ENCODE measurements at places on chromosomes 1 and 21. TPM values are rescaled to one million over a fixed set of nuclear protein-coding genes. Genes with fewer than 3 reads are reported as not detected.

CLIC4 gene
- 9.1 TPM for total RNA-seq

DNA sequence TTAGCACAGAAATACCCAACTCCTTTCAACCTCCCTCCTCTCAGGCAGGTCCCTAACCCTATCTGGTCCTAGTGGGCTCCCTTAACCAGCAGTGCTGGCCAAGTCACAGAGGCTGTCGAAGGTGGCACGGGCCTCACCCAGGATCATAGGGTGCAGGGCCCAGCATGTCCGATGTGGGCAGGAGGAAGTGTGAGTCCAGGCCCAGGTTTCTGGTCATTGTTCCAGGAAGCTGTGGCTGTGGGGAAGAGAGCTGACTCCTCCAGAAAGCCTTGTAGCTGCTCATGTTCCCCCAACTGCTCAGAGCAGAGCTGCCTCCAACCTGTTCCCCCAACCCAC is 2.4 kb downstream of the CCDC17 start:
- no peak overlapping the region for H3K4me3 ChIP-seq
- no peak for DNase-seq
- no peaks in the 10 kb centered on the region for H3K27me3 ChIP-seq
- peaks cover 16% of the 10 kb centered on the region for H3K36me3 ChIP-seq

ADORA1 gene
- not detected for total RNA-seq

TSACC gene
- not detected for total RNA-seq

CLCN6 gene
- 25.5 TPM for total RNA-seq

SFPQ gene
- 338 TPM for total RNA-seq

GRCh38 chr1:89085781-89086180 is 20.8 kb upstream of the GBP1 start:
- no peak overlapping the region for H3K4me3 ChIP-seq
- no peaks in the 10 kb centered on the region for H3K36me3 ChIP-seq
- H3K27me3 ChIP-seq, result peaks cover 2% of the 10 kb centered on the region

All from activated naive CD8-positive, alpha-beta T cell treated with anti-CD3 and anti-CD28 coated beads, Interleukin-2, amount 10 ng/mL, durations not matched to agents 7 days and 5 days (primary cell).